Activated CD4-positive, alpha-beta T cell treated with anti-CD3 and anti-CD28 coated beads, Interleukin-10, Interleukin-2, amounts not matched to agents 100 ng/mL and 50 ng/mL, durations not matched to agents 16 hours and 8 hours (primary cell): ENCODE measurements at places on chromosomes 16 and 17.

DNA sequence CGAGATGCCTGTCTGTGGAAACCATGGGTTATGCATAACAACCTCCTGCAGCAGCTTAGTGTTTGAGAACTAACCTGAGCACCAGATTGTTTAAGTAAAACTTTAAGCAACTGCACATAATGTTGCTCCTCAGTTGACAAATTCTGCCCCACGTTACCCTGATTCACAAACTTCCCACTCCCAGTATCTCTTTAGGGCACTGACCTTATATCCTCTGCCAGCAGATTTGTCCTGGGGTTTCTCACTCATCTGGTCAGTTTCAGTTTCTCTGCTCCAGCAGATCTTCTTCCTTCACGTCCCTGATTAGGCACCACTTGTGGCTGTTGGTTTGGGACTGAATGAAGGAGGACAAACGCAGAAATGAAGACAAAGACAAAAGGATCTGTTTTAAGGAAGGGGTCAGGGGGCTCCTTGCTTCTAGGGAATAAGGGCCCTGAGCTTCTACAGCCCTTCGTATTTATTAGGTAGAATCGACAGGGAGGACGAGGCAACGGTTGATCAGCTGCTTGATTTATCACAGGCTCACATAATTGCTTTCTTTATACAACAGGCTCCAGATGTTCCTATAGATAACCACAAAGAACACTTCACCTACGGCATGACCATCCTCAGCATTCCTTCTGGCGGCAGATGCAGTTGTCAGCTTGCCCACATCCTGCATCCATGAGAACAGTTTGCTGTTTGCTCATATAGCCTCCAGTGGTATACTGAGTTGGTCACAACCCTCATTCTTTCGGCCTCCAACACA lies 13.5 kb upstream of the ZNF689 start:
- DNase-seq: no peak

GRCh38 chr17:29825604-29826003 lies 104.4 kb downstream of the SSH2 start:
- no peak for DNase-seq

DNA sequence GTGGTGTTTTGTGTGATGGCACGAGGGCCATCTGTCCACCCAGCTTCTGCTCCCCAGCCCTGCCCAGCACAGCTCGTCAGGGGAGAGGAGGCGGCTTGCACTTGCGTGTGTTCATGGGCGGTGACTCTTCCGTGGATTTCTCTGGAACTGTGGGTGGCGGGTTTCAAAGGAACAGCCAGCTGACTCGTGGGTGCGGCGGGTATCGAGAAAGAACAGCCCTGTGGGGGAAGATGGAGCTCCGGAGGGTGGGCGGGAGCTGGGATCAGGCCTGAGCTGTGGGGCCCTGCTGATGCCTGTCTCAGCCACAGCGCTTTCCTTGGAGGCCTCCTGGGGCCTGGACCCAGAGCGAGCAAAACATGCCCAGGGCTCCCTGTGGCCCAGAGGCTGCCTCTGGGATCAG lies 13.2 kb downstream of the NAGPA start:
- no peak for DNase-seq

DNA sequence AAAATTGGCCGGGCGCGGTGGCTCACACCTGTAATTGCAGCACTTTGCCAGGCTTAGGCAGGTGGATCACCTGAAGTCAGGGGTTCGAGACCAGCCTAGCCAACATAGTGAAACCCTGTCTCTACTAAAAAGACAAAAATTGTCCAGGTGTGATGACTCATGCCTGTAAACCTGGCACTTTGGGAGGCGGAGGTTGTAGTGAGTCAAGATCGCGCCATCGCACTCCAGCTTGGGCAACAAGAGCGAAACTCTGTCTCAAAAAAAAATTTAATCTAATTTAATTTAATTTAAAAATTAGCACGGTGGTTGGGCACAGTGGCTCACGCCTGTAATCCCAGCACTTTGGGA lies 1.6 kb upstream of the HBQ1 start:
- DNase-seq: no peak

GRCh38 chr17:74253036-74253435 lies 21.0 kb upstream of the DNAI2 start:
- no peak for DNase-seq

DNA sequence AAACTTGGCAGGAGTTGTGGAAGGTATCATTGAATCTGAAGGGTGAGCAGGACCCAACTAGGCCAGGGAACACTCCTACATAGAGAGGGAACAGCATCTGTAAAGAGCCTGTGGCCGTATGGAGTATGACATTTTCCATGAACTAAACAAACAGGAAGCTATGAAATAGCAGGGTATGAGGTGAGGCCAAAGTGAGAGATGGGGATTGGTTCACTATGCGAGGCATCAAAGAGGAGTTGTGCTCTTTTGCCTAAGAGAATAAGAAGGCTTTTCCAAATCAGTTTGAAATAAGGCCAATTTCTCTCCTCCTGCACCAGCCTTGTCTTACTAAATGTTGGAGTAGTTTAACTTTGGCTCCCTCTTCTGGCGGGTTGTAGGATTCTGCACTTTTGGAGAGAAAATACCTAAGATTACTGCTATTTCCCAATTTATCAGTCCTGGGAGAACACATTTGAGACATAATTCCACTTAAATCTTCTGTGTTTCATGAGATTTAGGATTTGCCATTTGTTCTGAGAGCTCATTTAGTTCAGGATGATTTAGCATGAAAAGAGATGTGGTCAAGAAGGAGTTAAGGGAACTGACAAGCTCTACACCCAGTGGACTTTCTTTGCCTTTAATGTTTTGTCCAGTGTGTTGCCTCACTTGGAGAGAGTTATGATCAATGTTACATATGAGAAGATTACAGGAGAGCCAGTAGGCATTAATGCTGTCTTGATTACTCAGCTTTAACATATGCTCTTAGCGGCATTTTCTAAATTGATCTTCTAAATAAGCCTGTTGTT lies 55.4 kb downstream of the TNRC6C start:
- peak; percentile 68 for DNase-seq

DNA sequence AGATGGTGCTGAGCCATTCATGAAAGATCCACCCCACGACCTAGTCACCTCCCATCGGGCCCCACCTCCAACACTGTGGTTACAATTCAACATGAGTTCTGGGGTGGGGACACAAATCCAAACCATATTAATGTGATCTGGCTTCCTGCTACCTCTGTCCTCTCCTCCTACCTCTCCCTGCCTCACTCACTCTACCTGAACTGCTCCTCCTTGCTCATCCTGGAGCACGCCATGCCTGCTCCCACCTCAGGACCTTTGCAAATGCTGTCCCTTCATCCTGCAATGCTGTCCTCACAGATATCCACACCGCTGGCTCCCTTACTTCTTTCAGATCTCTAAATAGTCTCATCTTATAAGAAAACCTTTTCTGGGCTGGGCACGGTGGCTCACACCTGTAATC lies 10.8 kb upstream of the SLC13A5 start:
- no peak for DNase-seq

GRCh38 chr17:80695979-80696378 lies 151.3 kb downstream of the RPTOR start:
- DNase-seq: no peak

DNA sequence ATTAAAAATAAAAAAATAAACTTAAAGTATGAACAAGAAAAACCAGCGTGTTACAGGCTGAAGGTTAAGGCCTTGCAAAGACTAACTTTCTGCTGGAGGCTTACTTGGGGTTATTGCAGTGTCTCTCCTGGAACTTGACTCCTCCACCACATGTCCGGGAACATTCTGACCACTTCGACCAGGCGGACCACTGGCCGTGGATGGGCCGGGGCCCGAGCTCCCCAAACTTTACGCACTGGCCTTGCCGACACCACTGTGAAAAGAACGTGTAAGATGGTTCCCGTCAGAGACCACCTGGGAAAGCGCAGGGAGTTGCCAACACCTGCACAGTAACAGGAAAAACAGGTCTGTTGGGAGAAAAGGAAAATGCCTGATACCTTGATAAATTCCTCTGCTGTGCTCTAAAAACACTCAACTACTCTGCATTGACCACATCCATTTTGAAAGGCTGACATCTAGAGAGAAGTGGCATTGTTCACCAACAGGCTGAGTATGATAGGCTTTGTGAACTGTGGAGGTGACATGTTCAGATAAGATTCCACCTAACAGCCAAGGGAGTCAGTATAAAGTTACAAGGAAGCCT lies 99.1 kb downstream of the ADAMTS18 start:
- DNase-seq: no peak

DNA sequence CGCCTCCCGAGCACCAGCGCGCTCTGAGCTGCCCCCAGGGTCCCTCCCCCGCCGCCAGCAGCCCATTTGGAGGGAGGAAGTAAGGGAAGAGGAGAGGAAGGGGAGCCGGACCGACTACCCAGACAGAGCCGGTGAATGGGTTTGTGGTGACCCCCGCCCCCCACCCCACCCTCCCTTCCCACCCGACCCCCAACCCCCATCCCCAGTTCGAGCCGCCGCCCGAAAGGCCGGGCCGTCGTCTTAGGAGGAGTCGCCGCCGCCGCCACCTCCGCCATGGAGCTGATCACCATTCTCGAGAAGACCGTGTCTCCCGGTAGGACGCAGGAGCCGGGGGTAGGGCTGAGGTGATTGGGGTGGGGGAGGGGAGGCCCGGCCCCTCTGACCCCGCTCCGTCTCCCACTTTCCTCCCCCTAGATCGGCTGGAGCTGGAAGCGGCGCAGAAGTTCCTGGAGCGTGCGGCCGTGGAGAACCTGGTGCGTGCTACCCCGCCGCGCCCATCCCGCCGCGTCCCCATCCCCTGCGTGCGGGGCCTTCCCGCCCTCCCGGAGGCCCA lies 329 bp downstream of the KPNB1 start:
- no peak for DNase-seq

- DNase-seq: no peak
Observed at GRCh38 chr16:86020971-86021370, 122.0 kb downstream of the IRF8 start.

DNA sequence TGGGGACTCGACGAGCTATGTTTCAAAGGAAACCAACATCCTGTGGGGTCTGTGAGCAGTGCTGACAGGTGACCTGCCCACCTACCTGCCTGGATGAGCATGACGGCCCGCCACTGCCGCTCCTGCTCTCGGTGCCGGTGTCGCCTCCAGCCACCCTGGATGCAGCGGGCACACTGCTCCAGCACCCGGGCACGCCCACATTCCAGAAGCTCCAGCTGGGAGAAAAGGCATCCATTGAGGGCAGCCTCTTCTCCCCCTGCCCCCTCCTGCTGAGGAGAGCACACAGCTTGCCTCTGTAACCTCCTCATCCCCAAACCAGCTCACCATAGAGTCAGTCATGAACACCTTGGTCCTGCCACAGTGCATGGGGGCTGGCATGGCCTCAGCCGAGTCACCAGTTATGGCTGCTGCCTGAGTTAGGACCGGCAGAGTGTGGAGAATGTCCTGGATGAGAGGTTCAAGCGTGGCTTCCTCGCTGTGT lies 14.3 kb downstream of the ZNHIT3 start:
- no peak for DNase-seq

GRCh38 chr17:39104046-39104445 lies 47.4 kb downstream of the PLXDC1 start:
- DNase-seq: no peak

- no peak for DNase-seq
Observed at GRCh38 chr16:12507366-12507765, 296.3 kb downstream of the CPPED1 start.

DNA sequence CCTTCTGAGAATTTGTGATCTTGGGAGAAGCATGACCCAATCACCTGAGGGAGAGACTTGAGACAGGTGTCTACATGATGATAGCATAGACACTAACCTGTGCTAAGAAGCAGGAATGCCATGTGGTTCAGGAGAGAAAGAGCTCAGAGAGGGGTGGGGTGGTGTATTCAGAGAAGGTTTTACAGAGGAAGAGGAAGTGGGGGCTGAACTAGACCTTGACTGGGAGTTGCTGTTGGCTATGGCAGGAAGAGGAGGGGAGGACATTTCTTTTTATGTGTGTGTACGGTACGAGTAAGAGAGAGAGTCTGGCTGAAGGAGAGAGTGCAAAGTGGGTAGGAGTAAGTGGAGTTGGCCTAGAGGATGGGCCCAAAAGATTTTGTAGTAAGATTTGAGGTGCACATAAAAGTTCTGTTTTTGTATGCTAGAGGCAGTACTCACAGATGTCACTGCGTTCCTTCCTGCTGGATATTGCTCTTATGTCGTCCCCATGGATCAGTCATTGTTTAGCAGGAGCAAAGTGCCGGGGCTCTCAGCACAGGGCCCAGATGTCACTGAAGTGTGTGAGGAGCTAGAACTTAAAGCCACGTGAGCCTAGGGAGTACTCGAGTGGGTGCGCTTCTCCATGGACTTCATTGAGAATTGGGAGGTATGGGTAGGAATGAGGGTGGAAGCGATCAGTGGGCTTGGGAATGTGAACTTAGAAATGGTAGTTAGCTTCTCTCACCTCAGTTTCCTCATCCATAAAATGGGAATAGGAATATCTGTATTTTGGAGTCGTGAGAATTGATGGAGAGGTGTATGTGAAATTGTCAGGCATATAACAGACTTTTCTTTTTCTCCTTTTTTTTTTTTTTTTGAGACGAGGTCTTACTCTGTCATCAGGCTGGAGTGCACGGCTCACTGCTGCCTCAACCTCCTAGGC lies 22.1 kb downstream of the SLC7A6 start:
- DNase-seq: peak; percentile 63

DNA sequence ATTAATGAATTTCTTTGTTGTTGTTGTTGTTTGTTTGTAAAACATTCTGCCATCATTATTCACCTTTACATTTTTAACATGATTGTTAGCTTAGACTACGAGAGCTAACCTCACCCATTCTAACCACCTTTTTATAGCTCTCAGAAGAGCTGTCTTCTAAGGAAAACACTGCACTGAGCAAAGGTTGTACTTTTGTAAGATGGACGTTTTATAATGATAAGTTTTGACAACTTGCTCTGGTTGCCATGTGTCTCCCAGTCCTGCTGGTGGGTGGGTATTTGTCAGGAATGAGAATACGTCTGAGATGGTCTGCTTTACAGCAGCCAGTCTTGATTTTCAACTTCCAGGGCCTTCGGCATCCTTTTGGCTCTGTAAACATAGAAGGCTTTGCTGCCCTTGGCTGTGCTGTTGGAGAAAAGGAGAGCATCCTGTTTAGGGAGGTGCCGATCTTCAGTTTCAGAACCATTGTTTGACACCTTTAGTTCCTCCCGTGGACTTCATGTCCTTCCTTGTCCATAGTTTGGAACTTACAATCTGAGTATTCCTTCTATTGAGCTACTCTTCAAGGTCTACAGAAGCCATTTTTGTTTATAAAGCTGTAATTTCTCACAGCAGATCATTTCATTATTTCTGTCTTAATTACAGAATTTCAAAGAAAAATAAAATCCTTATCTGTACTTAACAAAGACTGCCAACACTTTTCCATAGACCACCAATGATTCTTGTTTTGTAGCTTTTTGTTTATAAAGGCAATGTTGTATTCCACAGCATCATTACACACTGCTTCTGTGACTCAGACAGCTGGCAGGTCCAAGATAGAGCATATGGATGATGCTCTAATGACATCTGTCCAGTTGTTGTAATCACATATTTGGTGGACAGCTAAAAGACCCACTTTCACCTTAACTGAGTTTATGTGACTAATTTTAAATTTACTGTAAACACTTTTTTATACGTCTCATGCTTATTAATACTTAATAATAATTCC lies 270.1 kb upstream of the TBX2 start:
- no peak for DNase-seq
